ENCODE measurements at places on chromosomes 11 and 22. TPM values are rescaled to one million over a fixed set of nuclear protein-coding genes. Genes with fewer than 3 reads are reported as not detected.

IGSF9B gene
- 2.0 TPM for total RNA-seq

FOLH1 gene
- total RNA-seq = 0.55 TPM

DKK3 gene
- total RNA-seq = 274 TPM

L3MBTL2 gene
- total RNA-seq = 15.3 TPM

RAB36 gene
- total RNA-seq = 17.1 TPM

MPZL2 gene
- total RNA-seq = 53.3 TPM

SLCO2B1 gene
- total RNA-seq = 60.3 TPM

SUN2 gene
- 101 TPM for total RNA-seq

Measured in renal cortical epithelial cell (primary cell).